Epithelial cell of prostate (primary cell): ENCODE measurements at places on chromosomes 12 and 14.

GRCh38 chr14:40213701-40214100 is 781.5 kb upstream of the FBXO33 start:
- no peak for DNase-seq

DNA sequence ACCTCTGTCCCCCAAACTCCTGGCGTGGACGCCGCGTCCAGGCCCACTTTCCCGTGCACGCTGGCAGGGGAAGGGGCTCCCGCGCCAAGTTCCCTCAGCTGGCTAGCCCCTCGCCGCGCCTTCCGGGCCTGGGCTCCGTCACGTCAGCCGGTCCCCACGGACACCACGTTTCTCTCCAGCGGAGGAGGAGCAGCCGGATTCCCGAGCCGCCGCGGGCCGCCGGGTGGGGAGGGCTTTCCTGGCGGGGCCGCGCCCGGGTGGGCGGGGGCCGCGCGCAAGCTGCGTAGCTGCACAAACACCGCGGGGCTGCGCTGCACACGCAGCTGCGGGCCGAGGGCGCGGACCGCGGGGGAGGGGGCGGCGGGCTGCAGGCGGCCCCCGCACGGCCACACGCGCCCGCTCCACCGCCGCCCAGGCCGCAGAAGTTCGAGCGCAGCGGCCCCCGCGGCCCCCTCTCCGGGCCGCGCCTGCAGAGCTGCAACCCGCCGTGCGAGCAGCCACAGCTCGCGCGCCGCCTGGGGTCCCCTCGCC is 45.1 kb upstream of the PNMA1 start:
- no peak for DNase-seq

GRCh38 chr14:100422556-100423316 is 99.6 kb downstream of the SLC25A47 start:
- no peak for DNase-seq

GRCh38 chr12:104182144-104182543 is 33.4 kb upstream of the TXNRD1 start:
- DNase-seq, result no peak

DNA sequence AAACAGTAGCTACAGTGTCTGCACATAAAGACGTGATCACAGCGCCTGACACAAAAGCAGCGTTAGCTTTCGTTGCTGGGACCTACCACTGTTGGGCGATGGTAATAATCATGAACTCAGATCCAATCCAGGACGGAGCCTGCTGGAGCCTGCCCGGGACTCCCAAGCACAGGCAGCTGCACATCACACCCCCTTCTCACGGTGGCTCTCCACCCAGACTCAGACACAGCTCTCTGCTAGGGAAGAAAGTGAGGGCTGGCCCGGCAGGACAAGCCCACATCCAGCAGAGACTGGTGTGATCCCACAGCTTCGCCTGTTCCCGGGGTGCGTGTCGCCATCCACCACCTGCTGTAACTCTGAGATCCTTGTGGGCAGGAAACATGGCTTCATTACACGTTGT is 49.9 kb upstream of the FOXN3 start:
- DNase-seq, result no peak

GRCh38 chr12:127165567-127166392 is 1101.2 kb upstream of the TMEM132C start:
- peak; percentile 53 for DNase-seq

GRCh38 chr12:123286652-123287373 is 15.2 kb upstream of the CDK2AP1 start:
- DNase-seq, result no peak

GRCh38 chr14:54369343-54369742 is 27.5 kb upstream of the CDKN3 start:
- DNase-seq, result no peak

DNA sequence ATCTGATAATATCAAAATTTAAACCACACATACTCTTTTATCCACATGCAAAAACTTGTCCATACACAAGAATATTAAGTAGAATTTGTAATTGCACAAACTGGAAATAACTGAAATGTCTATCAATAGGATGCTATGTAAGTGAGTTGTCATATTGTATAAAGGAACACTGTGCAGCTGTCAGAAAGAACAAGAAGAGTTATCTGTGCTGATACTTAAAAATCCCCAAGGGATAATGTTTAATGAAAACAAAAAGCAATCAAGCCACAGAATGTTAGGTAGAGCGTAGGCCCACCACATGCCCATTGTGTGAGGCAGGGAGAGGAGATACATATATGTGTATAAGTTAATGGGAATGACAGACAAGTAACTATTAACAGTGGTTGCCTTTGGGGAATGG is 25.9 kb upstream of the HIGD1C start:
- DNase-seq, result no peak

- DNase-seq, result no peak
These were observed 3.2 kb downstream of the BIN2 start for GRCh38 chr12:51320695-51321320.

DNA sequence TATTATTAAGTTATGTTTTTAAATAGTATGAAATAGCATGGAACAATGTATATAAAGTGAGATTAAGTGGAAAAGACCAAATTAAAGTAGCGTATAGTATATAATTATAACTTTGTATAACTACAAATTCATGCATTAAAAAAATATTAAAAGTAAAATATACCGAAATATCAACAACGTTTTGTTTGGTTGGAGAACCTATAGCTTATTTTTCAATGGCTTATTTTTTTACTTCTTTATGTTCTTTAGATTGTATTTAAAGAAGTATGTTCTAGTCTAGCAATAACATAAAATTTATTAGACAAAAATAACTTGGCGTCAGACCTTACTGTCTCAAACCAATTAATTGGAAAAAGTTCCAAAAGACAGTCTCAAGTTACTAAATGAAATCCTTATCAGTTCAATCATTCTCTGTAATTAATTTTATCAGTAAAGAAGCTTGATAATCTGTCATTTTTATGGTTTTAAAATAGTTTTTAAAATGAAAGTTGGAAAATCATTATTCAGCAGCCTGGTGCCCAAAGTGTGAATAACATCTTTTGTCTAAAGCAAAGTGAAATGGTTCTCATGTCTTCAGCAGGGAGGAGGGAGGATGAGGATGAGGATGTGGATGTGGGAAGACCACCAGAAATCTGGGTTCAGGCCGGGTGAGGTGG is 46.7 kb downstream of the IRAK3 start:
- no peak for DNase-seq

- DNase-seq, result no peak
These were observed 293.0 kb upstream of the TBX3 start for GRCh38 chr12:114976959-114977358.

GRCh38 chr14:64637735-64638473 is 66.3 kb upstream of the PLEKHG3 start:
- no peak for DNase-seq

DNA sequence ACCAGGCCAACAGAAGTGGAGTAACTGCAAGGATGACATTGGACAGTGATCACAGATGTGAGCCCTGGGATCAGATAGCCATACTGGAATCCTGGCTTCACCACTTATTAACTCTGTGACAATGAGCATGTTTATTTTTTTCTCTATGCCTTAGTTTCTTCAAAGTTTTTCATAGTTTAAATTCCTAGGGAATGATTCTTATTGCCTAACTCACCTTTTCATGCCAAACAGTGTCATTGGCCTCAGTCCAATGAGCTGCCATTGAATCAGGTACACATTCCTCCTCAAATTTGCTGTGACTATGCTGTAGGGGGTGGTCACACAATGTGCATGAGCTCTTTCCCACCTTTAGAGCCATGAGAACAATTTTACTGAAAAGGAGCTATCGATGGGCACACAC is 342.3 kb downstream of the SYT1 start:
- no peak for DNase-seq

- DNase-seq, result no peak
These were observed 9.8 kb downstream of the CCDC63 start for GRCh38 chr12:110856542-110856941.

DNA sequence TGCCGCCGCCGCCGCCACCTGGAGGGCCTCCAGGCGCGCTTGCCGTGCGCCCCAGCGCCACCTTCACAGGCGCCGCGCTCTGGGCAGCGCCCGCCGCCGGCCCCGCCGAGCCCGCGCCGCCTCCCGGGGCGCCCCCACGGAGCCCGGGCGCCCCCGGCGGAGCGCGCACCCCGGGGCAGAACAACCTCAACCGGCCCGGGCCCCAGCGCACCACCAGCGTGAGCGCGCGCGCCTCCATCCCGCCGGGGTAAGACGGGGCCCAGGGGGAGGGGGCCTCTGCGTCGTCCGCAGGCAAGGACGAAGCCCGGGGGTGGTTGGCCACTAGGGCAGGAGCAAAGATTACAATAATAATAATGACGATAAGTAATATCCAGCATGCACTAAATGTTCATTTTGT is 21.3 kb downstream of the DTX1 start:
- DNase-seq, result no peak

DNA sequence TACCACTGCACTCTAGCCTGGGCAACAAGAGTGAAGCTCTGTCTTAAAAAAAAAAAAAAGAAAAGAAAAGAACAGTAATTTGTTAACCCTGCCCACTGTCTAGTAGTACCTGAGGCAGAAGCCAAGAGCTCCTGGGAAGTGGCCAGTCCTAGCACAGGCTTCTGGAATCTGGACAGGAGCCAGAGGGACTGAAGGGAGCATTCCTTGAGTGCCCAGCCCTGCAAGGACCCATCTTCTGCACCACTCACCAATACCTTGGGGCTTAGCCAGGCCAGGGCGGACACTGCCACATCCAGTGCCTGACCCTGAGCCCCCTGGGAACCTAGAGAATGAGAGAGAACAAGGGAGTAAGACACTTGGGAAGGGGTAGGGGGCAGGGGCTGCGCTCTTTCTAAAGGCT is 33.7 kb downstream of the PARP2 start:
- no peak for DNase-seq

- DNase-seq, result no peak
These were observed 3.5 kb downstream of the ALX1 start for GRCh38 chr12:85283560-85283959.

- no peak for DNase-seq
These were observed 524.8 kb upstream of the ATP2B1 start for GRCh38 chr12:90233168-90234100.

- DNase-seq, result no peak
These were observed 100.9 kb upstream of the PARP11 start for GRCh38 chr12:3973973-3974644.

- no peak for DNase-seq
These were observed 128.7 kb downstream of the CNTN1 start for GRCh38 chr12:40820794-40821484.

GRCh38 chr14:103628221-103628683 is 759 bp upstream of the KLC1 start:
- DNase-seq, result peak; percentile 64

DNA sequence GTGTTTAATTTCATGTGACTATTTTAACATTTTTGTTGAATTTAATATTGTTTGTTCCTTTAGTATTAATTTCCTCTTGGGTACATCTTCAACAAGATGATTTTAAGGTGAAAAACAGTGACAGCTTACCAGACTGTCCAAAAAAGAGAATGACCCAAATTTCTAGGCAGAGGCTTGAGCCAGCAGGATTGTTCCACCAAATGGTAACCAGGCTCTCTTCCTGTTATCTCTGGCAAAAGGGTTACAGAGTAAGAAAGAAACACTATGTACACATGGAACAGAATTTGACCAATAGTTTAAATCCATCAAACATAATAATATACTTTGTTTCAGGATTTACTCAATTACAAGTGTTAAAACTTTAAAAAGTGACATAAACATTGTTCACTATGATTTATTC is 39.0 kb downstream of the YAF2 start:
- DNase-seq, result no peak

DNA sequence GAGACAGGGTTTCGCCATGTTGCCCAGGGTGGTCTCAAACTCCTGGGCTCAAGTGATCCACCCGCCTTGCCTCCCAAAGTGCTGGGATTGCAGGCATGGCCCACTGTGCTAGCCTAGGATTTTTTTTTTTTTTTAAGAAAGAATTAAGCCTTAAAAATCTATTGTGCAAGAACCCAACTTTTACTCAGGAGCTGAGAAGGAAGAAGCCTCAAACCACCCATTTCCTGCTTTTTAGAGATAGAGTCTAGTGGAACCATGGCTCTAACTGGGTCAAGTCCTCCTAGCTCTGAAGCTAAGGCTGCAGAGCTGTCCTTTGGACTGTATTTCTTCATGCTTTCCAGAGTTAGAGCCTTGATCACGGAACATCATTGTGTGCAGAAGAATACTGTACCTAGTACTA is 1.3 kb upstream of the TSFM start:
- no peak for DNase-seq

- DNase-seq, result no peak
These were observed 933.3 kb downstream of the TMTC2 start for GRCh38 chr12:83619973-83620372.

GRCh38 chr14:69117020-69117767 is 35.7 kb downstream of the DCAF5 start:
- no peak for DNase-seq

DNA sequence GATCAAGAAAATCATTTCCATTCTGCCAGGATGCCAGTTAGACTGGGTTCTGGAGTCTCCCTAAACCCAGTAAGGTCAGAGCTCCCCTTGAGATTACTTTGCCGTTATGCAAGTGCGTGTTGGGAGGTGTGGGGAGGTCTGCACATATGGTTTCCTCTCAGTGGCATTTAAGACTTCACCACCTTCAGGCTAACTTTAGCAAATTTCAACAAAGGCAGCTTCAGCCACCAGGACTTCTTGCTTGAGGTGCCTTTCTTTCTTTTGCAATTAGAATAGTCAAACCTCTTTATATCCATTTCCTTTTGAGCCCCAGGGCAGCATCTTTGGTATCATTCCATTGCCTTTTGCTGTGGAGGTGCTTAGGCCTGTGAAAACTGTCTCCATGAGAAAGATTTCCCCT is 117.2 kb upstream of the CCND2 start:
- DNase-seq, result no peak

DNA sequence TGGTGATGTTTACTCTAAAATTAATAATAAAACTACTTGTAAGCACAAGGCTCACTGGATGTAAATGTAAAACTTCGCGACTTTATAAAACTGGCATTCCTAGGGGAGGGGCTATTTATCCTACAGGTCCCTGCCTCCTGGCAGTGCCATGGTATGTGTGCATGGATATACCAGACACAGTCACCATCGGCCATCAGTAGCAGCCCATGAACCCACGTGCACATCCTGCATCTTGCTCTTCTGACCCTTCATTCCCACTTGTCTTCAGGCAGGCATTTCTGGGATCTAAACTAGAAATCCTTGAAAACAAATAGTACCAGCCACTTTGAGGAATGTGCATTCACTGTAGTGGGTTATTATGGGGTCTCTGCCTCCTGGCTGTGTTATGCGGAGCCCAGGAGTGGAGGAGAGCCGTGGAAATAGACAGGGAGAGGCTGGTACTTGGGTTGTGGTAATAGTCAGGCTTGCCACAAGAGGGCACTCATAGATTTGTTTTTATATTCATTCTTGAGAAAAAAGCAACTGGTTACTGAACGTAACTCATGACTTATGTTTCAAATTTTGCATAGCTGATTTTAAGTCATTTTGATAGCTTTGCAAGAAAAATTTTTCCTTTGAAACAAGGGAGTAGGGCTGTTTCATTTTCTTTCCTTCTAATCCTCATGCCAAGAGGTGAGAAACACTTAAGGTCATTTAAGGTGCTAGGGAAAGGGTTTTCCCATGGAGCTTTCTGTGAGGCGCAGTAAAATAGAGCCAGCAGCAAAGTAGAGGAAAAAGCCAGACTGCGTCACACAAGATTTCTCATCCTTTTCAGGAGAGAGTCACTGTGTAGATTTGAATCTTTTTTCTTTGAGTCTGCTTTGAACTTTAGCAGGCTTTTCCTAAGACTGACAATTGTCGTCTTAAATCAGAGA is 17.4 kb upstream of the GALNT16 start:
- peak; percentile 5 for DNase-seq
